ENCODE measurements at places on chromosomes 5 and 9. TPM values are rescaled to one million over a fixed set of nuclear protein-coding genes. Genes with fewer than 3 reads are reported as not detected.

Gene PCDHGA10
- polyA plus RNA-seq: 3.8 TPM

DNA sequence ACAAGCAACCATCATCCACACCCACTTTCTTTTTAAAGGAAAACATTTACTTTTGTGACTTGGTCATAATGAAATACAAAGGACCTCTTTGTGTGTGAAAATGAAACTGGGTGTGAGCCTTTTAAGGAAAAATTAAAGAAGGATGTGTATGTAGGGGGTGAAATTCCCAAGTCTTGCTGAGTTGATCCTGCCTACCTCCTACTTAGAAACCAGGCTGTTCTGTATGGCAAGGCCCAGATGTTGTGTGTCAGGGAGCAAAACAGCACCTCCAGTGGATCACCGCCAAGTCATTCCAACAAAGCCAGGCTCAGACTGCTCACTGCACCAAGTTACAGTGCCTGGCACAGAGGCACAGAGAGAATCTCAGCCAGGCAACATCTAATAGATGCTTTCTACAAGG lies 198.5 kb upstream of the FBN2 start:
- DNase-seq: no peak

Gene PDE6A
- polyA plus RNA-seq: 0.11 TPM

DNA sequence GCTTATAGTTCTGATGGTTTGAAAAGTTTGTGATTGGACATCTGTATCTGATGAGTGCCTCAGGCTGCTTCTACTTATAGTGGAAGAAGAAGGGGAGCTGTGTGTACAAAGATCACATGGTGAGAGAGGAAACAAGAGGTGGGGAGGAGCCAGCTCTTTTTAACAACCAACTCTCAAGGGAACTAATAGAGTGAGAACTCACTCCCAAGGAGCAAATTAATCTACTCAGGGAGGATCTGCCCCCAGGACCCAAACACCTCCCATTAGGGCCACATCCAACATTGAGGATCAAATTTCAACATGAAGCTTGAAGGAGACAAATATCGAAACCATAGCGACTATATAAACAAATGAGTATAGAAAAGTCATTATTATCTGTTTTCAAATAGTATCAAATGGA lies 64.7 kb upstream of the PRLR start:
- DNase-seq: no peak

DNA sequence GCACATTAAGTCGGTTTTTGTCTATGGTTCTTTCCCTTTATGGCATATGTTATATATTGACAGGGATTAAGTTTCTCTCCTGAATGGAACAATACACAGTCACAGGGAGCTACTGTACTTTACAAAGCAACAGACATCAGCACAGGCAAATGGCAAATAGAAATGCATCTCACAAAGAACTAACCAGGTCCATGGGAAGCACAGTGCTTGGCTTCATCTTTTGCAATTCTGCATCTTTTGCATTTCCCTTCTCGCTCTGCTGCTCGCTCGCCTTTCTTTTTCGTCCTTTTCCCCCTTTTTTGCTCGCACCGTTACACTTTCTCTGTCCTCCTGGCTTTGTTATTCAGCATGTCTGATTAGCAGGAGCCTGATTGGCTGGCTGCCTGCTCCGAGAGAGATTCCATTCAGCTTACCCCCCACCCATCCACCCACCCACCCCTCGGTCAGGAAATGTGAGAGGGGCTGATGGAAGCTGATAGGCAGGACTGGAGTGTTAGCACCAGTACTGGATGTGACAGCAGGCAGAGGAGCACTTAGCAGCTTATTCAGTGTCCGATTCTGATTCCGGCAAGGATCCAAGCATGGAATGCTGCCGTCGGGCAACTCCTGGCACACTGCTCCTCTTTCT lies at the start of gene ADAMTSL1:
TSS of gene ADAMTSL1 (plus strand) at position 502 of the 628 bp plus-strand sequence. CDS start at position 582, 80 bp downstream.
- DNase-seq: peak; percentile 62

- peak; percentile 43 for DNase-seq
Observed at GRCh38 chr9:83706676-83707517, 861 bp downstream of the UBQLN1 start.

DNA sequence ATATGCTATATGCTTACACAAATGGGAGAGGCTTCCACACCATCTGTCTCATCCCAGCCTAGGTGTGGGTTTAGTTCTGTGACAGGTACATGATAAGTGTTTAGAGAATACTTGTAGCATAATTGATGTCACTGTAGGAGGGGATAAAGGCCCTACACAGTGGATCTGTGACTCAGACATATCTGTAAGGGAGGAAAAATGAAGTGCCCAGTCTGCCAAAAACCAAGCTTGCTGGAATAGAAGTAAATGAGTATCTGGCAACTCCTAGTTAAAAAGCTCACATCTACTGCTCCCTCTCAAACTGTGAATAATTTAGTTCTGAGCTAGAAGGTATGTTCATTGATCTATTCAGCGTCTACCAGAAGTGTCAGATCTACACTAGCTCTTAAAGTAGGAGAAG lies 38.9 kb upstream of the FAM174A start:
- no peak for DNase-seq

Gene FAM200C
- polyA plus RNA-seq: 14.0 TPM

- no peak for DNase-seq
Observed at GRCh38 chr5:15496886-15497285, 3.1 kb upstream of the FBXL7 start.

Gene SNX24
- 20.3 TPM for polyA plus RNA-seq

DNA sequence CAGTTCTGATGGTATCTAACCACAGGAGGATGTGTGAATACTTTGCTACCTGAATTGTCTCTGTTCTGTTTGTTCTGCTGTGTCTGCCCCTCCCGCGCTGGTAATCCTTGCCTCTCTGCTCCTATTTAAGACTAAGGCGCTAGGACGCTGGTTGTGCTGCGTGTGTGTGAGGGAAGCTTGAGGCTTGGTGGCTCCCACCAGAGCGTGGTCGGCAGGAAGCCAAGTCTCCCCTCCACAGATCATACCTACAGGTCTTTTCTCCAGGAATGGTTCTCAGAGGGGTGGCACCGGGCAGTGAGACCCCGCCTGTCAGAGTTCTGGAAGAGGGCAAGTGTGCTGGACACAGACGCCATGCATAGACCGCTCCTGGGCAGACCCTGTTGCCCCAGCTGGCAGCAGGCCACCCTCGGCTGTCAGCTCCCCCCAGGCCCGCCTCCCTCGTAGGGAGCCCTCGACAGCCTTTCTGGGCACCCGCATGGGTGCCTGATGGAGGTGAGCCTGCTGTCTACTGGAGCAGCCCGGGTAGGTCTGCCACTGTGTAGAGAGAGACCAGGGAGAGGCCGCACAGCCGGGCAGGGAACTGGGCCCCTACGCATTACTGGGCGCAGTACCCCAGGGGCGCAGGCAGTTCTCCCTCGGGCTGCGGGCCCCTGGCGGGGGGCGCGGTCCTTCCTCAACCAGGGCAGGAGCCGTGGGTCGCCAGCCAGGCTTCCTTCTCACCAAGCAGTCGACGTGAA lies 53.4 kb upstream of the ROR2 start:
- no peak for DNase-seq

Gene ZNF454
- polyA plus RNA-seq: 8.0 TPM

Gene FBXO4
- 14.1 TPM for polyA plus RNA-seq

GRCh38 chr9:137295849-137296669 lies 6.0 kb downstream of the NRARP start:
- no peak for DNase-seq

DNA sequence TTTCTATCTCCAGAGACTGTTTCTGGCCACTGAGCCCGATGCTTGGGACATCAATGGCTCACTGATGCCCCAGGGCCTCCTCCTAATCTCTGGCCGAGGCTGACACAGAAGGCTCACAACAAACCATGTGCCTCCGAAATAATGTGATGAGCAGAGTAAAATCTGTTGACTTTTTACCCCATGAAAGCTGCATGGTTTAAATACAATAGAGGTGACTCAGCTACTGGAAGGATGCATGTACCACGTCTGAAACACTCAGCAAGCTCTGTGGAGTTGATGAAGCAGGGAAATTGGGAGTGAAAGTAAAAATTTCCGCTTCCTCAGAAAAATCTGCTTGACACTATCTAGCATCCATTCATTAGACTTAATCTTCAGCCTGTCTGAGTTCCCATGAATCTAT lies 111.1 kb upstream of the EQTN start:
- DNase-seq: no peak

DNA sequence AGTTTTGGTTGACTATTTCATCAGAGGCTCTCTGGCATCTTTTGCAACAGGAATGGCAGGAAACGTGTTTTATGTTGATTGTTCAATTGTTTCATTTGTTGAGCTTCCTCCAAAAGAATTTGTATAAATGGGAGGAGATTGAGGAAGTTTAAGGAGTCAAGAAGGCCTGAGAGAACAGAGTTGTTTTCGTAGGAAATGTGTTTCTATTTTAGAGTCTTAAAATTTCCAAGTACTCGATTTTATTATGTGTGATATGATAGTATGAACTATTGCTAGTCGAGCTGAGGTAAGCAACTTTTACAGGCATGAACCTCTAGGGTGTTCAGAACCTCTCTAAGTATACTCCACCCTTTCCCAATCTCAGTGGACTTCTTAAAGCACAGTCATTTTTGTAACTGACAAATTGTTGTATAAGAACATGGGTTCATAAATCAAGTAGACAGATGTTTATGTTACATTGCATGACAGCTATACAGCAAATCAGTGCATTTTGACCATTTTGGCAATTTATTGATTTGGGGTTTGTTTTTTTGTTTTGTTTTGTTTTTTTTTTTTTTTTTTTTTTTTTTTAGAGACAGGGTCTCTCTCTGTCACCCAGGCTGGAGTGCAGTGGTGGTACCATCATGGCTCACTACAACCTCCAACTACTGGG lies 47.4 kb downstream of the POLK start:
- no peak for DNase-seq

DNA sequence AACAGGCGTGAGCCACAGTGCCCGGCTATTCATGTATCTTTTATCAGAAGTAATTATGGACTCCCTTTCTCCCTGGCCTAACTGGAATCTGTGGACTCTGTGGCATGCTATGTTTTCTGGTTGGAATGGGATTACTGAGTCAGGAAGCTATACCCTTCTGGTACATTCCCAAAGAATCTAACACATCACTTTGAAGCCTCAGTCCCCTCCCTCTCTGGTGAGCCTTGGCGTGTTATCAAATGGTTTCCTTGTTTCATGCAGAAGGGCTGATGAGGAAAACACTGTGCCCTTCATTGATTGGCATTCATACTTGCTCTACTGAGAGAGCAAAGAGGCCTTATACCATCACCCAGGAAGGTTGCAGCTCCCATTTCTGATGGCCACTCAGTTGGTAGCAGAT lies 22.9 kb downstream of the C5orf15 start:
- no peak for DNase-seq

Gene SCGB3A2
- 0.36 TPM for polyA plus RNA-seq

Gene DMRT2
- 3.3 TPM for polyA plus RNA-seq

Gene IRX2
- 24.8 TPM for polyA plus RNA-seq

Gene PRSS3
- 4.2 TPM for polyA plus RNA-seq

Gene SPINK6
- polyA plus RNA-seq: not detected

Gene TMEM8B
- polyA plus RNA-seq: 28.7 TPM

GRCh38 chr9:133606708-133607025 lies 2.5 kb downstream of the FAM163B start:
- DNase-seq: no peak

GRCh38 chr9:77807281-77807683 lies 159.2 kb upstream of the GNA14 start:
- no peak for DNase-seq

- no peak for DNase-seq
Observed at GRCh38 chr5:112732131-112732530, 5.6 kb upstream of the APC start.

- no peak for DNase-seq
Observed at GRCh38 chr9:81558091-81558830, 131.1 kb downstream of the TLE1 start.

DNA sequence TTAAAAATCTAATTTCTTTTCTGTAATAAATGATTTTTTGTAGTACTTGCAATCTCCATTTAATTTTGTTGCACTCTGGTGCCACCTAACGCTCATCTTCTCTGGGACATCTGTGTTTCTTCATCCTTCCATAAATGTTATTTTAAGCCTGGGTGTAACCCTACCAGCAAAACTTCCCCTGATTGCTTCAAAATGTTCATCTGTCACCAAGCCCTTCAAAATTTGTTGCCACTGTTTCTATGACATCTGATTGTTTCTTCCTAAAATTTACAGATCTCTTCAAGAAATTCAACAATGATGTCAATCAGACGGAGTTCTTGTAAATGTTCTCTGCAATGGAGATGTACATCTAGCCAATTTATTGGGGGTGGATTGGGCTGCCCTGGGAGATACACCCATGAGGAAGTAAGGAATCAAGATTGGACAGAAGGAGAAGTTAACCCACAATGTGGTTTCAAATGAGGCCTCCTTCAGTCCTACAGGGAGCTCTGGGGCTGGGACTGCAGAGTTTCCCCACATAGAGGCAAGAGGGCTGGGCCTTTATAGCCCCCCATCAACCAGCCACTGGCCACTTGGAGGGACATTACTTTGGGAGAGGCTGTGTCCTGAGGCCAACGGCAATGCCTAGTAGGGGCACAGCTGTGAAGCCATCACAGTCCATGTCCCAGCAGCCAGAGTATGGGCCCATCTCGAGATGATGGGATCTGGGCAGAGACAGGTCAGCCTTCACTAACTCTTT lies 23.3 kb downstream of the MCTP1 start:
- DNase-seq: no peak

Gene TMEM174
- 24.3 TPM for polyA plus RNA-seq

- DNase-seq: no peak
Observed at GRCh38 chr5:139415221-139415861, 11.5 kb upstream of the SPATA24 start.

DNA sequence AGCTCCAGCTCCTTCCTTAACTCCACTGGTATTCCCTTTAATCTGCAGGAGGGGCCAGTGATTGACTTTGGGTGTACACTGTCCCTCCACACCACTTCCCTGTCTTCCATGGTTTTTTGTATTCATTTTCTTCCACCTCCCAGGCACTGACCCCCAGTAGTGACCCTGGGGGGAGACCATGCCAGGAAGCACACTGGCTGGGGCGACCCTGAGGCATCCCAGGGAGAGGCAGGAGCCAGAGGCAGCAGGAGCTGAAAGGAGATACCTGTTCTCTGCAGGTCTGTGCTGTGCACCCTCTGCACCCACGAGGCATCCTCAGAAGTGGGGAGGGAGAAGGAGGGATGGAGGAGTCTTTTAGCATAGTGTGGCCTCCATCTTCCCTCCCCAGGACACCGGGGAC lies 27.6 kb downstream of the IRX4 start:
- DNase-seq: no peak
